ENCODE measurements at places on chromosomes 12 and 14. TPM values are rescaled to one million over a fixed set of nuclear protein-coding genes. Genes with fewer than 3 reads are reported as not detected.

The CLEC1B gene
- not detected for total RNA-seq

The CPM gene
- total RNA-seq: 6.1 TPM

The ARHGDIB gene
- total RNA-seq: 1,208 TPM

The ASCL1 gene
- not detected for total RNA-seq

The RND1 gene
- 4.2 TPM for total RNA-seq

The RNFT2 gene
- total RNA-seq: 8.9 TPM

The C12orf56 gene
- not detected for total RNA-seq

The ENO2 gene
- 171 TPM for total RNA-seq

The B4GALNT3 gene
- 0.37 TPM for total RNA-seq

The RERG gene
- not detected for total RNA-seq

The DTX3 gene
- total RNA-seq: 20.8 TPM

The HOXC9 gene
- not detected for total RNA-seq

The AGAP2 gene
- 70.7 TPM for total RNA-seq

The PSMC1 gene
- total RNA-seq: 93.1 TPM

The PMCH gene
- 0.53 TPM for total RNA-seq

The PLCZ1 gene
- total RNA-seq: not detected

The GSKIP gene
- total RNA-seq: 26.0 TPM

The PTHLH gene
- total RNA-seq: 0.35 TPM

The ADAM20 gene
- 0.53 TPM for total RNA-seq

The MDGA2 gene
- not detected for total RNA-seq

The ANO2 gene
- total RNA-seq: not detected

The OR4N2 gene
- not detected for total RNA-seq

The NPAS3 gene
- not detected for total RNA-seq

The DEPDC4 gene
- 2.5 TPM for total RNA-seq

The CDH24 gene
- total RNA-seq: 2.5 TPM

The SYNDIG1L gene
- total RNA-seq: not detected

The ITPK1 gene
- 96.1 TPM for total RNA-seq

The TMTC1 gene
- total RNA-seq: 0.07 TPM

The ZCCHC8 gene
- total RNA-seq: 45.2 TPM

The RTRAF gene
- 147 TPM for total RNA-seq
